ENCODE measurements at places on chromosomes 5 and 9. TPM values are rescaled to one million over a fixed set of nuclear protein-coding genes. Genes with fewer than 3 reads are reported as not detected.

Gene FYB1
- 42.8 TPM for total RNA-seq

Gene FAM153A
- 4.3 TPM for total RNA-seq

GRCh38 chr9:1051584-1052275 is 1.6 kb downstream of the DMRT2 start:
- peaks cover 35% of the 10 kb centered on the region for H3K27me3 ChIP-seq
- no peak overlapping the region for H3K4me3 ChIP-seq
- H3K36me3 ChIP-seq = peaks cover 19% of the 10 kb centered on the region
- no peak overlapping the region for H3K27ac ChIP-seq
- no peak for DNase-seq
- H3K4me1 ChIP-seq = peaks cover 13% of the 10 kb centered on the region

- H3K4me3 ChIP-seq = no peak overlapping the region
- no peaks in the 10 kb centered on the region for H3K4me1 ChIP-seq
- H3K27ac ChIP-seq = no peak overlapping the region
- H3K36me3 ChIP-seq = no peaks in the 10 kb centered on the region
- no peak for DNase-seq
These were observed 13.6 kb downstream of the OTULINL start for GRCh38 chr5:14595189-14595588.

Gene RNF130
- total RNA-seq = 34.0 TPM

Measured in Calu3 (cell line).